ENCODE measurements at places on chromosomes 3 and 15.

- peak; percentile 3 for DNase-seq
Measured at GRCh38 chr3:63343674-63344073, 65.6 kb downstream of the SYNPR start.

DNA sequence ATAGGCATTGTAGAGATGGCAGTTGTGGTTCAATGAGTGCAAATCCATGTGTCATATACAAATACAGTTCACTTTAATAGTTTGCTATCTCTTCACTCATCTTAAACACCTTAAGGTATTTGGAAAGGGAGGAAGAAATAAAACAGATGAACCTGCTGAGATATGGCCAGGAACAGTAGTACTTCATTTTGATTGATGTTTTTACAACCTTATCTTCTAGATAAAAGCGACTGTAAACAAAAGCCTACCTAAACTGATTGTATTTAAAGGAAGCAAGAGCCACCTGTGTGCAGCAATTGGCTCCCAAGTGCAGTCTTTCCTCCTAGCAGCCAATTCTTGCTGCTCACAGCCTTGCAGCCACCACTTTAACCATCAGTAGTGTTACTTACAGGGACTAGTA is 217.7 kb downstream of the CDIN1 start:
- DNase-seq = no peak

GRCh38 chr15:95247071-95247984 is 1016.0 kb downstream of the MCTP2 start:
- no peak for DNase-seq

GRCh38 chr3:120017692-120018091 is 76.6 kb downstream of the GSK3B start:
- no peak for DNase-seq

DNA sequence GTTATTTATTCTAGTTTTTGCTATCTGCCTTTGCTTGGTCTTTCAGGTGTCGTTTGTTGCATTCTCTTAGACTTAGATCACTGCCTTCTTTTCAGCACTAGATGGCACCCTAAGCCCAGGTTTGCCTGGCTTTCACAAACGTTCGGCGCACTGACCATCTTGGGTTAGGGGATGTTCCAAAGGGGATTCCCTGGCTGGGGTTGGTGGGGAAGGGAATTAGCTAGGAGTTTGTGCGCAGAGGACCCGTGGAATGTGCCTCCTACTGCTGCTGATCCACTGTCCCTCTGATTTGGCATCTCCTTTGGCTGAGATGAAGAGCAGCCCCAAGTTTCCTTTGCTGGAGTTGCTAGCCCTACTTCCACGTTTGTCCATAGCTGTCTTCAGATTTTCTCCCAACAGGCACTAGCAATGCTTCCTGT is 33.9 kb downstream of the PFN2 start:
- DNase-seq = peak; percentile 28

DNA sequence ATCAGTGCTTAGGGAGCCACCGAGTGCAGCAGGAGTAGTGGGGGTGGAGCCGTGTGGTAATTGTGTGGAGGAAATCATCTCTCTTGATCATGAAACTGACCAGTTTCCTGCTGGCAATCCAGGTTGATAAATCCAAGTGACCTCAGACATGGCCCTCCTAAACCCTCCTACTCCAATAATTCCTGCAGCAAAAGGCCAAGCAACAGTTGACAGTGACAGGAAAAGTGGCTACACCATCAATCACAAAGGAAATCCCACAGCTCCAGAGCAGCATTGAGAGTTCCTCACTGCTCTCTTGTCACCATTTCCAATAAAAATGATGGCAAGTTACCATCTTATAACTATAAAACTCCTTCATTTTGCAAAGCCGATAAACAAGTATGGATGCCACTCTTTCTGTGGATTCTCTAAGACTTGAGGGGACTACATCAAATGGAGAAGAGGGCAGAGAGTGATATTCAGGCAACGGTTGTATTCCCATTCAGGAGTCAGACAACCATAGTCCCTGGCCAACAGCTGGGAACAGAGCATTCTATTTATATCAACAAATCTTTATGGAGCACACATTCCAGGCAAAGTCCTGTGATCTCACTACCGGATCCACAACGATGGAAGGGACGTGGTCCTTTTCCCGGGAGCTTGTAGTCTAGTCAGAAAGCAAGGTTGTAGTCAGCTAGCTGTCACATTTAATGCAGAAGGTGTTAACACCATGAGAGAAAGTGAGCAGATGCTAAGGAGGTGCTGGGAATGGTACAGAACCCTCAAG is 312.5 kb upstream of the CTNNB1 start:
- no peak for DNase-seq

DNA sequence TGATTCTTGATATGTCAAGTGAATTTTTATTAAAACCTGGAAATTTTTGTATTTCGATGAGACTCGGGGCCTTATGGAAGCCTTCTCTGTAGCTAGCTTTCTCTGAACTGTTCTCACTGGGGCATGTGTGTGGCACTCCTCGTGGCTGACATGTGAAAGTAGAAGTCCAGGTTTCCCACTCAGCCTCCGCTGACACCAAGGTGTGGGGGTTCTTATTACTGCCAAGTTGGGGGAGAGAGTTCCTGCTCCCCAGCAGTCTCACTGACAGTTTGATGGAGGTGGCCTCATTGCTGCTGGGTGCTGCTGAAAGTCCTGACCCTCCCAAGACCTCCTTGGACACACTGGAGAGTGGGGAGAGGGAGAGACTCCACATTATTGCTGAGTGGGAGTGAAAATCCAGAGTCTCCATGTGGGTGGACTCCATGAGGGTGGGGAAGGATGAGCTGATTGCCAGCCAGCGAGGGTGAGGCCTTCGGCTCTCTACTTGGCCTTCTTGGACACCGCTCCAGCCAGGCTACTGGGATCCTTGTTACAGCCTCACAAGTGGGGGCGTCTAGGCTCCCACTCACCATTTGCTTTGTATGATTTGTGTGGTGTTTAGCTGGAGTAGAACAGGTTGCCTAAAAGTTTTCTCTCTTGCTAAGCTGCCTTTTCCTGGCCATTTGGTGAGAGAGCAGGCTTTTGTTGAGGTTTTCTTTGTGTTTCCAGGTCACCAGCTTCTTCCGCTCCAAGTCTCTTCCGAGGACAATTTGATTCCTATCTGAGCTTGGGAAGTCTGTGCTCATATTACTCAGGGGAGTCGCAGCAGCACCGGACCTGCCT is 64.1 kb downstream of the LSM3 start:
- no peak for DNase-seq

DNA sequence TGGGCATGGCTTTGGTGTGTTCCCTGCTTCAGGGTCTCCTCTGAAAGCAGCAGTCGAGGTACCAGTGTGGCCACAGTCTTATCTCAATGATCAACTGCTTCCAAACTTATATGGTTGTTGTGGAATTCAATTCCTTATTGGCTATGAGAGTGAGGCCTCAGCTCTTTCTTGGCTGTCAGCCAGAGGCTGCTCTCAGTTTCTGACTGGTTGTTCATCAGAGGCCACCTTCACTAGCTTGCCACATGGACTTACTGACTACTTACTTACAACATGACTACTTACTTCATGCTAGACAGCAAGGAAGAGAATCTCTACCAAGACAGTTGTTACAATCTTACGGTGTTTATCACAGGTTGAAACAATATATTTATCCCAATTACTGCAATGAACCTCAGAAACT is 789.2 kb downstream of the DIPK2A start:
- DNase-seq = no peak

- peak; percentile 69 for DNase-seq
Measured at GRCh38 chr15:69576035-69576526, 123.5 kb downstream of the RPLP1 start.

DNA sequence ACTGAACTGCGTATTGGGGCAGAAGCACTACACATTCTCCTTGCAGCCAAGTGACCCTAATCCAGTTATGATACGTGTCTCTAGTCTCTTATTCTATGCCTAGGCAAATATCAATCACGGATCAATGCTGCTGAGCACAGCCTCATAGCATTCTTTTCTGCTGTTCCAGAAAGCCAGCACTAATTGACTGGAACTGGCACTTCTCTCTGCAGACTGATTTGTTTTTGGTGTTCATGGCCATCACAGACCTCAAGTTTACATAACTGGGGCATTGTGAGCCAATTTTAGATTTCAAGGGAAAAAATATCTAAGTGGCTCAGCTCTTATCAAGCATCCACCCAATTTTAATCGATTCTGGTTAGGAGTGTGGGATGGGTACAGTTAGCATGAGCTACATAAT is 37.9 kb downstream of the GLDN start:
- DNase-seq = no peak

DNA sequence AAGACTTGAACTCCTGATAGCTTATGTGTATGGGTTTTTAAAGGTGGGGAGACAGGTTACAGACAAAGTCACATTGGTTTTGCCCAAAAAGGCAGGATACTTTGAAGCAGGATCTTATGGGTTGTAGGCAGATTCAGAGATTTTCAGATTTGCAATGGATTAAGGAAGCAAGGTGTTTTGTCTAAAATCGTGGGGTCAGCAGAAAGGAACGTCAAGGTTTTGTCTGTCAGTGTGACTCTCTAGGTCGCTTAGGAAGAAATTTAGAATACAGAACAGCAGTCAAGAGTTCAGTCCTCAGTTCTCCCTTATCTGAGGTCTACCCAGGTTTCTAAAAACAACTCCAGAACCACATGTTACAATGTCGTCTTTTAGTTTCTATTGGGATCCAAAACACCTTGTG is 361.0 kb downstream of the SQOR start:
- no peak for DNase-seq

DNA sequence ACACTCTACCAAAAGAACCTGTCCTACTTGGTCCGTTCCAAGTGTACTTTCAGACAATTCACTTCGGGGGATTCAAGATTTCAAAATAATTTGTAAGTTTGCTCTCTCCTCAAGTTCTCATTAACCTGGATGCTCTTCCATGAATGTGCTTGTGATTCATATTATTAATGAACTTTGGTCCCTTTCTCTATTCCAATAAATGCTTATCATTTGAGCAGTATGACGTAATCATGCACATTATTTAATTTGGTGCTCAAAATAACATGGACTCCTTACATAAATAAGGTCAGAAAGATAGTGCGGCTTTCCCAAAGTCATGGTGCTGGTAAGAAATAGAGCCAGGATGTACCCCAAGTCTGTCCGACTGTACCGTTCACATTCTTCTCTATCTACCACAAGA is 323.2 kb upstream of the SLCO3A1 start:
- no peak for DNase-seq

- no peak for DNase-seq
Measured at GRCh38 chr3:9316881-9317361, 45.9 kb upstream of the THUMPD3 start.

DNA sequence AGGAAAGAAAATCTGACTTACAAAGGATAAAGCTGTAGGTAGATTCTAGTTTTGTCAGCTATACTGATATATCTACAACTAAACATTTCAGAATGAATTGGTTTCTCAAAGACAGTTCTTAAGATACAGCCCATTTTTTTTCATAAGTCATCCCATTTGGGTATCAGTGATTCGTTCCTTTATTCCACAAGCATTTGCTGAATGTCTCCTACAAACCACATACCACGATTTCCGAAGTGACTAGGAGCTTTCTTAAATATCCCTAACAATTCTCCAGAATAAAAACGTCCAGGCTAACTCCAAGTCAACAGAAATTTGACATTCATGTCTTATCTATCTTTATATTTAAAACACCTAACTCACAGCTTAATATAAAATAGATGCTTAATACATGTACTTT is 59.8 kb downstream of the TP53BP1 start:
- DNase-seq = no peak

DNA sequence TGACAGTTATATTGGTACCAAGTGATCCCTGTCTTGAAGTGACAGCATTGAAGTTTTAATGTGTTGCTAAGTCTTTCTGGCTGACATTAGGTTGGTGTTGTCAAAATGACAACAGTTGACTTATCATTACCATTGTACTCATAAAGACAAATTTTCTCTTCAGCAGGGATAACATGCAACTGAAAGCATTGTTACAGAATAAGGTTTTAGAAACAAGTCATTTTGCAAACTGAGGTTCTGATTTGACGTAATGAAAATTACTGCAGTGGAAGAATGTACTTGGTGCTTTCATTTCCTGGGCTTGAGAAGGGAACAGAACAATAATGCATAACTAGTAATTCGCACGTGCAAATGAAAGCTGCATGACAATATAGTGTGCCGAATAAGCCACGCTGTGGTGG is 75.1 kb downstream of the MOBP start:
- DNase-seq = no peak

DNA sequence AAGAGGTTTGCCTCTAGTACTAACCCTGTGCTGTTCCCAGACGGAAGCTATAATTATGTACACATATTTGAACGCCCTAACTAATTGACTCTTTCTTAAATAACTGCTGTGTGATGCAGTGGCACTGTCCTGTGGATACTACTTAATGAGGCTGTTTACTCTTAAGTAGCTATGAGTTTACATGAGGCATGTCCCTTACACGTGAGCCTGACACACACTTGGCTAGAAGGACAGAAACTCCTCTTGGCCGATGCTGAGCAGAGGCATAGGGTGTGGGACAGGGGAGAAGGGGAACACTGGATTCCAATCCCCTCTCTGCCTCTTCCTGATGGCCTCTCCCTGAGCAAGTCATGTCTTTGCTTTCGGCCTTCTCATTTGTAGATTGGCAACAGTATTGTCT is 21.9 kb downstream of the EHD4 start:
- DNase-seq = no peak

DNA sequence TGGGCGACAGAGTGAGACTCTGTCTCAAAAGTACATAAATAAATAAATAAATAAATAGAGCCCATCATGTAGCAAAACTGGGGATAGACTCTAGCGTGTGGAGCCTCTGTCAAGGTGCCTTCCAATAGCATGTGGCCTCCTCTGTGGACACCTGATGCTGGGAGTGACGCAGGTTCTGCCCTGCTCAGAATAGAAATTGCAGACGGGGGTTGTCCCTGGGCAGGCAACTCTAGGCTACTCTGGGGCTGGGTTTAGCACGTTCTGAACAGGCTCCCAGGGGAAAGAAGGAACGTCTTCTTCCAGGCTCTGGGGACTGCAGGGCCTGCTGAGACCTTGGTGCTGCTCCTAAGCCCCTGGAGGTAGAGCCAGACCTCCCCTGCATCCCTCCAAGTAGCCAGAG is 65.3 kb downstream of the EPHB3 start:
- DNase-seq = no peak

- no peak for DNase-seq
Measured at GRCh38 chr15:101852356-101852755, 40.4 kb downstream of the OR4F15 start.

GRCh38 chr15:43487271-43487895 is 5.6 kb downstream of the TP53BP1 start:
- no peak for DNase-seq

DNA sequence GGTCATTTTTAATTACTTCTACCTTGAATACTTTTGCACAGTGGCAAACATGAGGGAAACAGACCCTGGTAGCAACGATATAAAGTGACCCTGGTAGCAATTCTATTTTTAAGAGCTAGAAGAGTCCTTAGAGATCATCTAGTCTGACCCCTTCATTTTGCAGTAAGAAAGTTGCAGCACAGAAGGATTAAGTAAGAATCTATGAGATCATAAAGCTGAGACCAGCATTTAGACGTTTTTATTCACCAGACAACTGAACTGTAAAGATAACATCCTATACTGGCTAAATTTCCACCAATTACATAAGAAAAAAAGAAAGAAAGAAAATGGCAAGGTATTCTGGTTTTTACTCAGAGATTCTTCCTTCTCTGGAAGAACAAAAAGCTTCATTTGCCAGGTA is 49.9 kb downstream of the LRRFIP2 start:
- DNase-seq = no peak

- no peak for DNase-seq
Measured at GRCh38 chr3:189508784-189509501, 122.2 kb upstream of the TP63 start.

GRCh38 chr15:98195796-98196195 is 235.3 kb downstream of the ARRDC4 start:
- no peak for DNase-seq

GRCh38 chr15:68581725-68582124 is 2.9 kb downstream of the CORO2B start:
- no peak for DNase-seq

GRCh38 chr3:73582535-73582934 is 42.2 kb downstream of the PDZRN3 start:
- DNase-seq = no peak
